ENCODE measurements at places on chromosomes 1 and 21. TPM values are rescaled to one million over a fixed set of nuclear protein-coding genes. Genes with fewer than 3 reads are reported as not detected.
A peak's percentile ranks its signal among the peaks of the same experiment; 100 is the strongest.

DNA sequence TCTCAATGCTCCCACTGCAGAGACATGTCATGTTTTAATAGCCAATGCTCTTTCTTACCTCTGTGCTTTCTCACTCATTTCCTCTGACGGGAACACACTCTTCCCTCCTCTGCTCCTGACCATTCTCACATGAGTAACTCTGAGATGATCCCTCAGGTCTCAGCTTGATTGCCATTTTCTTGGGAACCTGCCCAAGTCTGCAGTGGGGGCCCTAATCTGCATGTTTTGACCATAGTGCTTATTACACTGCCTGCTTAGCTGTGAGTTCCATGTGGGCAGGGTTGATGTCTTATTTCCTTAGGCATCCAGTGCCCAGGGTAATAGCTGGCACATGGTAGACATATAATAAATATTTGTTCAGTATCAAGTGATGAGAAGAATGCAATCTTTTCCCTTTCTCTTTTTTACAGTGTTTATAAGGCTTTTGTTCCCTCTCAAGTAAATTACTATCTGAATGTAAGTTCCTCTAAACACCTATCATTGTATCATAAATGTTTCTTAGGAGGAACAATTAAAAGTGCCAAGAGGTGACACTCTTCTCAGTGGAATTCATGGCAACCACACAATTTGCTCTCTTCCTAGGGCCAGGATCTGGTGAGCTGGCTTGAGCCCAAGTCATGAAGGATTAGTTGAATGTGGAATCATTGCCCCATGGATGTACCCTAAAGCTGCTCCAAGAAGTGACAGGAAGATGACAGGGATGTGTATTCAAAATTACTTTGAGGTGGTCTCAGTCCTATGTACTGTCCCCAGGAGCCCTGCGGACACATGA lies 485.4 kb upstream of the USP24 start:
- no peak for DNase-seq

- DNase-seq = no peak
Observed at GRCh38 chr1:33684396-33685179, 179.3 kb upstream of the HMGB4 start.

GRCh38 chr21:37005548-37006485 lies 685 bp upstream of the RIPPLY3 start:
- no peak for DNase-seq

GRCh38 chr1:46289134-46289494 lies 14.3 kb downstream of the LRRC41 start:
- no peak for DNase-seq

FCRL6 gene
- total RNA-seq = not detected

- no peak for DNase-seq
Observed at GRCh38 chr1:110697606-110698005, 22.9 kb upstream of the KCNA3 start.

RNU1-4 gene
- 3,235 TPM for total RNA-seq

- DNase-seq = peak; percentile 47
Observed at GRCh38 chr1:53111073-53111556, 31.3 kb downstream of the SLC1A7 start.

ATF3 gene
- 10.2 TPM for total RNA-seq

CR1L gene
- total RNA-seq = not detected

- DNase-seq = no peak
Observed at GRCh38 chr1:168081373-168082007, 55.2 kb downstream of the GPR161 start.

- peak; percentile 30 for DNase-seq
Observed at GRCh38 chr1:155081472-155082300, 3.0 kb downstream of the EFNA3 start.

CHRM3 gene
- total RNA-seq = 6.1 TPM

DNA sequence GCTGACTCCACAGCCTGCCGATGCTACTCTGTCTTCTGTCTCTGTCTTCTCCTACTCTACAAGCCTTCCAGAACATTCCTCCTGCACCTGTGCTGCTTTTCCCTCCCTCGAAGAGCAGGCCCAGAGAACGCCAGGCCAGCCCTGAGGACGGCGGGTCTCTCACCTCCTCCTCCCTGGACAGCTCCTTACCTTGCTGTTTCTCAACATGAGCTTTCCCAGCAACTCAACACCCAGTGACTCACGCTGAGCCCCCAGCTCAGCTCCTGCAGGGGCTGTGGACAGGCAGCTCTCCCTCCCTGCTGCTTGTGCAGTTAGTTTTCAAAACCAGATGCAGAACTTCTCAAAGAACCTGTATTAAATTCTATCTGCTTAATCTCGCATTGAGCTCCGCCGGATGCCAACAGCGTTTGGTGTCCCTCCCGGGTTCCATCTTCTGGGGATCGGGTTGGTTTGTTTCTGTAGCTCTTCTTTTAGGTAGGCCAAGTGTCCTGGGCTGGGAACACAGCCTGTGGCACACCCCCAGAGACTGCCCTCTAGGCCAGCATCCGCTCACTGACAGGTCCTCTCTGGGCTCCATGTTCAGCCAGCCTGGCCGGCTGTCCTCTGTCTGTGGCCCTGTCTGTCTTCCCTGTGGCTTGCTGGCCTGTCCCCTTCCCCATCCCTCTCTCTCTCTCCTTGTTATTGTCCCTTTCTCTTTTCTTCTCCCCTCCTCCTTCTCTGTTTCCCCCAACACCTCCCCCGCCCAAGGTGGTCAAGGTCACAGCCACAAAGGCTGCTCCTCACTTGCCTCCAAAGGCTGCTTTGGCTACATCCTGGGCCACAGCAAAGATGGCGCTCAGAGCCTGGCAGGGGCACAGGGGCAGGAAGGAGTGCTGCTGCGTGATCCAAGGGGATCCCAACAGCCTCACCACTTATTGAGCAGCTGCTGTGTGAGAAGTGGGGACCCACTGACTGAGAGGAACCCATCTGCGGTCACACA lies 391.0 kb downstream of the MATN1 start:
- DNase-seq = no peak

GRCh38 chr1:187838335-187839293 lies 1009.9 kb downstream of the PLA2G4A start:
- no peak for DNase-seq

ADAM15 gene
- total RNA-seq = 195 TPM

- no peak for DNase-seq
Observed at GRCh38 chr1:5914676-5915365, 77.4 kb downstream of the NPHP4 start.

DNA sequence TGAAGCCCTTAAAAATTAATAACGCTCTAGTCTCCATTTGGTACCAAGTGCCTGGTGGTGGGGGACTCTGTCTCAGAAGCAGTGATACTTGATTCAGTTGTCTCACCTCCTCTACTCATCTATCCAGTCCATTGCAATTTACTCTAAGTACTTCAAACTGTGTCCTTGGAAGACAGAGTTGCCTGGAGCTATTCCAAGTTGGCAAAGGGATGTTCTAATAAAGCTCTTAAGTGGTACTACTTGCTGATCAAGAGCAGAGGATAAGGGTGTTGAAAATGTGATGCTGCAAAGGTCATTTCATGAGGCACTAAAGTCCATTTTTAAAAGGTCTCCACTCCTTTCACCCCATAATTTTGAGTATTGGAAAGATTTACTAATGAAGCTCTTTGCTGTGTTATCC lies 142.2 kb downstream of the NFIA start:
- DNase-seq = no peak

GRCh38 chr1:44129616-44130500 lies 11.2 kb downstream of the KLF17 start:
- DNase-seq = no peak

- DNase-seq = no peak
Observed at GRCh38 chr1:167587872-167588271, 34.3 kb upstream of the CREG1 start.

Data from PC-9 (cell line).